GDM1 (cell line): ENCODE measurements at places on chromosomes 16 and 17.

GRCh38 chr17:80667462-80668277, 123.0 kb downstream of the RPTOR start:
- no peak for DNase-seq

DNA sequence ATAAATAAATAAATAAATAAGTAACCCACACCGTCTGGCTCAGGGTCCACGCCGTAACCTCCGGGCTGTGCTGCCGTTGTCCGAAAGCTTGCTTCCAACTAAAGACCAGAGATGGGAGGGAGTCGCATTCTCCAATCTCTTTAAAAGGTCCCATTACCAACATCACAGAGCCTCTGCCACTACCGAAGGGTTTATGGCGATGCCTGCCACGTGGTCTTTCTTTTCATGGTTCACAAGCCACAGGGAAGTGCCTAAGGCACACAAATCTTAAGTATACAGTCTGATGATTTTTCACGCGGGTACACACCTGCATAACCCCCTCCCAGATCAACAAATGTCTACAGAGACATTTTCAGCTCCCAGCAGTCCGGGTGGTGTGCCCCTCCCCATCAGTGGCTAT, 1.4 kb downstream of the COTL1 start:
- DNase-seq: no peak

- DNase-seq: no peak
These were observed 43.8 kb downstream of the DNAJA2 start for GRCh38 chr16:46929378-46930332.

GRCh38 chr17:56031636-56032035, 121.6 kb upstream of the ANKFN1 start:
- no peak for DNase-seq

DNA sequence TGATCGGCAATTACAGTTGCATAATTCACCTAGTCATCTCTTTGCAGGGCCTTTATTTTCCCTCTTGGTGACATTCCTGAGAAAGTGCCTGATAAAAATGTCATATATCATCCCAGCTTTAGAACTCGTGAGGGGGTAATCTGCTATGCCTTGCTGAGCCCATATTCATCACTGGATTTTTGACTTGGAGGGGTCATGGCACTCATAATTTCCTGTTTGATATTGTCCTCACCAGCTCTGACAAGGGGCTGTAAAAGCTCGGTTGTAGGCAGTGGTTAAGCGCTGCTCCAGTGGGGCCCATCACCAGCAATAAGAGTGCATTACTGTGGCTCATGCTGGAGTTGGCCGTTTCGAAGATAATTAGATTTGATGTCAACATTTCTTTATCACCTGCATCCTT, 227.3 kb downstream of the IRX3 start:
- DNase-seq: no peak

DNA sequence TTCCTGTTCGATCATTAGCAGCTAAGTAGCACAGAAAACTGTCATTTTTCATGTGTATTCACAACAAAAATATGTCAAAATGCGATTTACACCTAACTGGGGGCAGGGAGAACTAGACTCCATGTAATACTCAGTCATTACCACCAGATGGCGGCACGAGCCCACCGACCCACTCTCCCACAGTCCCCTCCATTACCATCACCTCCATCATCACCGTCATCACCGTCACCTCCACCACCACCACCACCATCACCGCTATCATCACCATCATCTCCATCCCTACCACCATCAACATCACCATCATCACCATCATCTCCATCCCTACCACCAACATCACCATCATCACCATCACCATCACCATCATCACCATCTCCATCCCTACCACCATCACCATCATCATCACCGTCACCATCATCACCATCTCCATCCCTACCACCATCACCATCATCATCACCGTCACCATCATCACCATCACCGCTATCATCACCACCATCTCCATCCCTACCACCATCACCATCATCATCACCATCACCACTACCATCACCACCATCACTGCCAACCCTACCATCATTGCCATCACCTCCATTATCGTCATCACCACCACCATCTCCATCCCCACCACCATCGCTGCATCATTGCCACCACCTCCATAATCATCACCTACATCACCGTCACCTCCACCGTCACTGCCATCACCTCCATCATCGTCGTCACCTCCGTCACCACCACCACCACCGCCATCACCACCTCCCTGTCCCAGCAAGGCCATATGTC, 14.4 kb downstream of the NDUFAF8 start:
- DNase-seq: no peak

- no peak for DNase-seq
These were observed 1.8 kb downstream of the SLC12A4 start for GRCh38 chr16:67966549-67967182.

GRCh38 chr16:46996391-46996790, 22.9 kb upstream of the DNAJA2 start:
- DNase-seq: no peak

GRCh38 chr16:82231008-82231787, 61.2 kb upstream of the MPHOSPH6 start:
- no peak for DNase-seq

DNA sequence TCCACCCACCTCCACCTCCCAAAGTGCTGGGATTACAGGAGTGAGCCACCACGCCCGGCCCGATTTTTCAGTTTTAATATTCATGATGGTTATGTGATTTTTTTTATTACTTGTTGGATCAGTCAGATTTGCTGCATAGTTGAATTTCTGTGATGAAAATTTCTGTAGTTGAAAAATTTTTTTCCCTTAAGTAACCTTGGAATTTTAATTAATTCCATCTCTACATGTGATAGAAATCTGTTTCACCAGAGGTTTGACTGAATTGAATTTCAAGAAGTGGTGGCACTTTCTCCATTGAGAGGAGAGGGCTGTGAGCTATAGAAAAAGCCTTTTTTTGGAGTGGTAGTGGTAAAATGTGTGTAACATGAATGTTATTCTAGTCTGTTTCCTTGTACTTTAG, 24.7 kb downstream of the WIPF2 start:
- no peak for DNase-seq

- DNase-seq: no peak
These were observed 9.2 kb downstream of the GRIN2A start for GRCh38 chr16:10172848-10173655.

GRCh38 chr17:56480501-56480900, 113.0 kb upstream of the NOG start:
- no peak for DNase-seq

GRCh38 chr17:78089576-78090281, 38.8 kb downstream of the TMC6 start:
- no peak for DNase-seq

GRCh38 chr17:18087610-18088491, at the start of gene DRG2:
DRG2 (plus strand) TSS chr17:18087948; CDS start chr17:18088024, 76 bp downstream.
- DNase-seq: peak; percentile 80

DNA sequence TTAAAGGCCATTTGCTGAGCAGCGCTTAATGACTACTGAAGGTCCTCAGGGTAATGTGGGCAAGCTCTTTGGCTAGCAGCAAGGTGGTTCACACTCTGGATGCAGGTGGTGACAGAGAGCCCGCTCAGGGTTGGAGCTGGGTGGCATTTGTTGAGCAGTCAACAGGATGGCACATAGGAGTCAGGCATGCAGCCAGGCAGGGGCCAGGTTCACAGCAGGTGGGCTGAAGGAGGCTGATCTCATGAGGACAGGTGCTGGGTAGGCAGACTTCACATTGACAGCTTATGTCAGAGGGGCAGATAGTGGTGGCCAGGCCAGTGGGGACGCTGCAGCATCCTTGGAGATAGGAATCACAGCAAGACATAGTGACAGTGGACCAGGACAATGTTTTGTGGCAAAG, 4.5 kb downstream of the KRTAP3-1 start:
- DNase-seq: no peak

DNA sequence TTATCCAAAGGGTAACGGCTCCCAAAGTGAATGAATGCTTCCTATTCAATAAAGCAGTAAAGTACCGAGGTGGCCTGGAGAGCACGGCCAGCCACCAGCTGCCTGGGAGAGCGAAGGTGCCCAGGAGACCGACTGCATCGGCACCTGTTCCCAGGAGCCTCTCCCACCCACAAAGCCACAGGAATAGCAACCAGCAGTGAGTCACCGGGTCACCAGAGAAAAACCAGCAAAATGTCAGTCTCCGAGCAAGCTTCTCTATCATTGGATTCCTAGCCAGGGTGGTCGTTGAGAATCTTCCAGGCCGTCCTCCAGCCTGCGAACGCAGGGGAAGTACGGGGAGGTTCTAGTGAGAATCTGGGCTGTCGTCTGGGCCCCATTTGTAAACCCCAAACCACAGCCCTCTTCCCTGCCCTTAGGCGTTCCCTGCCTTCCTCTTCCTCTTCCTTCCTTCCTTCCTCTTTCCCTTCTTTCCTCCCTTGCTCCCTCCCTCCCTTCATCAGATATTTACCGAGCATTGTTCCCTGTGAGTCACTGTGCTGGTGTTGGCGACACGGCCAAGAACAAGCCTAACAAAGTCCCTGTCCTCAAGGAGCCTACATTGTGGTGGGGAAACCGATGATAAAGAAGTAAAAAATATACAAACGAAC, 114.6 kb downstream of the SLC39A11 start:
- DNase-seq: no peak

GRCh38 chr17:5783269-5783668, 199.0 kb upstream of the NLRP1 start:
- DNase-seq: no peak

DNA sequence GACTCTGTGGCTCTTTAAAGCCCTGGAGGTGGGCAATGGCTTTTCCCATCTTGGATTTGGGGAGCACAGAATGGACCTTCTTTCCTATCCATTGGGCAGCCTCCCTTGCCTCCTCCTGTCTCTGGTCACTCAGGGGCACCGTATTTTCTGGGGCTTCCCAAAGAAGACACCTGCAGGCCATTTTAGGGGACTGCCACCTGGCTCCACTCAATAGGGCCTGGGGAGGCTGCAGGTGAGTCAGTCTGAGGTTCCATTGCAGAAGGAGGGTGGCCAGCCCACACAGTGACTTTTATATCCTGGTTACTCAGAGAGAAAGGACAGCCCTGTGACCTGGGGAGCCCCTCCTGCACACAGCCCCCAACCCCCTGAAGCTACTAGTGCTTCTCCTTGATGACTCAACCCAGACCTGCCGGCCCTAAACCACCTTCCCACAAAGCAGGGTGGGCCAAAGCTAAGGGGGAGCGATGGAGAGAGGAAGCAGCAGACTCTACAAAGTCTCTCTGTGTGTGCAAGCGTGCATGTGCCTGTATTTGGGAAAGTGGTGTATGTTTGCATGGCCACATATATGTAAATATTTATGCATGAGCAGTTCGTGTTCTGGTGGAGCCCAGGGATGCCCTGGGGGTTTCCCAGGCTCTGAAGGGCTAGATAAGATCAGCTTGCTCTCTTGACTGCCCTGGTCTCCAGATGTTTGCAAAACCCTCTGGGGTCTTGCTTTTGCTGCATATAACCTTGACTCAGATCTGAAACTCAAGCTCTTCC, 5.0 kb downstream of the CX3CL1 start:
- DNase-seq: no peak

- DNase-seq: no peak
These were observed 83.6 kb upstream of the NKD1 start for GRCh38 chr16:50464325-50465290.

DNA sequence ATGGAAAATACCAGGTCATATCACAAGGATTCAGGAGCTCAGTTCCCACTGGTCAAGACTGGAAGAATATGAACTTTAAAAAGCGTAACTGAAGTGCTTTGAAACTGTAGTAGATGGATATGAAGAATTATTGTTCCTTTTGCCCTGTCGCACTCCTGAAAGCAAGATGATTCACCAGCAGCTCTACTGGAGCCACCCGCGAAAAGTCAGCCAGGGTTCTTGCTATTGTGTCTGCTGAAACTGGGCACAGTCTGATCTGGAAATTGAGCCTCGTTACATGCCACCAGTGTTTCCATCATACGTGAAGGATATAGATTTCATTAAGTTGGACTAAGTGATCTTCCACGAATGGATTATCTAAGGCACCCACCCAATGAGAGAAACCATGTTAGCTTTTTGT, 16.6 kb downstream of the AP2B1 start:
- no peak for DNase-seq

GRCh38 chr16:58063377-58064076, 38.0 kb downstream of the MMP15 start:
- DNase-seq: no peak

GRCh38 chr17:78805301-78805700, 23.2 kb upstream of the CYTH1 start:
- DNase-seq: no peak

- no peak for DNase-seq
These were observed 668 bp downstream of the JUP start for GRCh38 chr17:41785859-41786226.

DNA sequence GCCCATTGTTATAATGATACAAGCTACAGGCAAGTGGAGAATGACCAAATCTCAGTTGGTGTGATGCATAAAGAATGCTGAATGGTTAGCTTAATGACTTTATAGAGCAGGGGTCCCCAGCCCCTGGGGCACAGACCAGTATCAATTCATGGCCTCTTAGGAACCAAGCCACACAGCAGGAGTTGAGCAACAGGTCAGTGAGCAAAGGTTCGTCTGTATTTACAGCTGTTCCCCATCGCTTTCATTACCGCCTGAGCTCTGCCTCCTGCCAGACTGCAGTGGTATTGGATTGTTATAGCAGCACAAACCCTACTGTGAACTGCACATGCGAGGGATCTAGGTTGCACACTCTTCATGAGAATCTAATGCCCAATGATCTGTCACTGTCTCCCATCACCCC, 114.0 kb upstream of the ZFHX3 start:
- DNase-seq: no peak

GRCh38 chr16:65201511-65201910, 79.6 kb upstream of the CDH11 start:
- no peak for DNase-seq

DNA sequence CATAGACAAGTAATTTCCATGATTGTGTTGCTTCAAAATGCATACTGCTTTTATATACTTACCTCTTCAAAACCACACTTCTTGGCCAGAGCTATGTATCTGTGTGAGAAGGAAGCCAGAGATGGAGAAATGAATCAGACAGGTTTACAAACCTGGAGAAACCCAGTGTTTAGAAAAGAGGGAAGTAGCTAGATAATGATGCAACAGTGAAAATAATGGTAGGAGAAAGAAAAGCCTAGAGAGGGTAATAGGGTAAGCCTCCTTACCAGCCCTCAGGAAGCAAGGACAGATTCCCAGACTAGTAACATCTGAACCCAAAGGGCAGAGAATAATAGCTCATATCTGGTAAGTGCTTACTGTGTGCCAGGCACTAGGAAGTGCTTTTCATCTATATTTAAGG, 250.3 kb upstream of the CDH11 start:
- no peak for DNase-seq
